ENCODE measurements at places on chromosomes 12 and 14. TPM values are rescaled to one million over a fixed set of nuclear protein-coding genes. Genes with fewer than 3 reads are reported as not detected.

- DNase-seq = peak; percentile 91
- no peaks in the 10 kb centered on the region for H3K36me3 ChIP-seq
- peak within 1 kb of the TSS; percentile 74 for H3K4me3 ChIP-seq
These were observed at the start of gene CPNE8 for GRCh38 chr12:38905480-38906351. TSS of gene CPNE8 (minus strand) at chr12:38905591. CDS start at chr12:38905534, 57 bp downstream.

DNA sequence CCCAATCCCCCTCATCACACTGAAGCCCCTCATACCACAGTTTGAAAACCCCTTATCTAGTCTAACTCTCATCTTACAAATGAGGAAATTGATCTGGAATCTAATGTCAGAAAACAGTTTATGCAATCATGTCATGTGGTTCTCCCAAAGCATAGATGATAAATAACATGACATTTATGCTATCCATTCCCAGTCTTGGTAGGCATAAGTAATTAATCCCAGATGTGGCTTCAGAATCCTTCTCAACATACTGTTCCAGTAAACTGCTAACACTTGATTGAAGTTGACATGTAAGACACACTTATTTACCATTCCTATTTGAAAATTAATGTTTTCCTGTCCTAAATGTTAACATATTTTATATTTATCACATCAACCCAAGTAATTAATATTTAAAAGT, 168.7 kb downstream of the GALC start:
- DNase-seq = no peak
- H3K4me1 ChIP-seq = no peaks in the 10 kb centered on the region
- no peak overlapping the region for H3K4me3 ChIP-seq
- H3K27me3 ChIP-seq = no peaks in the 10 kb centered on the region
- no peaks in the 10 kb centered on the region for H3K36me3 ChIP-seq
- H3K27ac ChIP-seq = no peak overlapping the region

GRCh38 chr14:68462683-68463082, 330.2 kb downstream of the ZFP36L1 start:
- H3K27me3 ChIP-seq = no peaks in the 10 kb centered on the region
- no peak overlapping the region for H3K4me3 ChIP-seq
- no peaks in the 10 kb centered on the region for H3K36me3 ChIP-seq
- no peaks in the 10 kb centered on the region for H3K4me1 ChIP-seq

DNA sequence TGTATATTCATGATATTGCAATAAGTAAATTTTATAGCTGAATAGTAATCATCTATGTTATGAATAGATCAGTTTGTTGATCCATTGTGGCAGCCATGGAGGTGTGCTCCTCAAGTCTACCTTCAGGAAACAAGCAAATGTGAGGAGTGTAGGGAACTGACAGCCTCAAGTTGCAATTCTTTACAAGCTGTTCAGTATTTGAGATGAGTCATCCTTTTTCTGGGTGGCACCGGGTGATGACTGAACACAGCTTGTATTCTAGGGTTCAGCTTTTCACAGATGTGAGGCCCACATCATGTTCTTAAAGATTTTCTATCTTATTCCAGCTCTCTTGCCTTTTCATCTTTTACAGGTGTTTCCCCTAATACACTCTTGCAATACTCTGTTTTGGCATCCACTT, 452.4 kb downstream of the KCNH5 start:
- no peak overlapping the region for H3K27ac ChIP-seq
- H3K27me3 ChIP-seq = no peaks in the 10 kb centered on the region
- no peaks in the 10 kb centered on the region for H3K4me1 ChIP-seq

OR11H12 gene
- total RNA-seq = not detected

GRCh38 chr14:37890095-37890494, 294.7 kb downstream of the TTC6 start:
- no peaks in the 10 kb centered on the region for H3K27me3 ChIP-seq
- H3K27ac ChIP-seq = no peak overlapping the region
- no peaks in the 10 kb centered on the region for H3K4me1 ChIP-seq
- no peaks in the 10 kb centered on the region for H3K36me3 ChIP-seq
